ENCODE measurements at places on chromosomes 3 and 15.

DNA sequence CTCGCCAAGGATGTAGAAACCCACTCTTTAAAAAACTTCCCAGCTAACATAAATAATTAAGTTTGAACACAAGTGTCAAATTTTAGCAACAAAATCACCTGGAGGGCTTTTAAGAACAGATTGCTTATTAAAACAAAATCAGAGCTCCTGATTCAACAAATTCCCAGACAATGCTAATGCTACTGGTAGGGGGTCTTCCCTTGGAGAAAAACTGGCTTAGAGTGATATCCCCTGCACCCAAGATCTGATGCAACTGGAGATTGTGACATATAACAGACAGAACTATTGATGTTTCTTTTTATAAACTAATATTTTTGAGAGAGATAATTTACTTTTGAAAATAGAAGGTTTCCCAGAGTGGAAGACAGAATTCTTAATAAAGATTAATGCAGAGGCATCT, 19.9 kb downstream of the IGSF10 start:
- ATAC-seq = no peak

DNA sequence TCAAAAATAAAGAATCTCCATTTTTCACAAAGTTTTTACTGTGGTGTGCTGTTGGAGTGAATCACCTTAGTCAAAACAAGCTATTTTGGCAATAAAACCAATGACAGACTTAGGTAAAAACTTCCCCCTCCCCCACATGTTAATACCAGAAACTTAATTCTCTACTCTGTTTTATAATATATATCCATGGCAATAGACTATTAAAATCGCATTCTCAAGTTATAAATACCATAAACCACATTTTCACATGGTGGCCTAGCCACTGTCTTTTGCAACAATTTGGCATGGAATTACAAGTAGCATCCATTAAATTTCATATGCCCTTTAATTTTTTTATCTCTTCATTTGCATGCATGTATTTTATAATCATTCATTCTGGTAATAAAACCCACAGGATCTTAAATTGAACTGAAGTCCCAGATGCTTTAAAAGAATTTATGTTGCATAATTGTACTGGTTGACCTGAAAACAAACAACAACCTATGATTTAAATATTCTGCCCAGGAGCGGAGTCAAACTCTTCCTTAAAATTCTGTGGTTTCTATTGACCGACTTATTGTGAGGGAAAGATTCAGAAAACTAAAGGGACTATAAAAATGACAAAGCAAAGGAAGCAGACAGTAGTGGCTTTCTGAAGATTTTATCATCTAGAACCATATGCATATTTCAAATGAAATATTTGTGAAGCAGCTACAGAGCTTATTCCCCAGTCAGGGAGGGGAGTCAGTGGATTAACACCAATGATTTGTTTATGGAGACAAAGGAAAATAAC, 229.0 kb upstream of the TBL1XR1 start:
- no peak for ATAC-seq

DNA sequence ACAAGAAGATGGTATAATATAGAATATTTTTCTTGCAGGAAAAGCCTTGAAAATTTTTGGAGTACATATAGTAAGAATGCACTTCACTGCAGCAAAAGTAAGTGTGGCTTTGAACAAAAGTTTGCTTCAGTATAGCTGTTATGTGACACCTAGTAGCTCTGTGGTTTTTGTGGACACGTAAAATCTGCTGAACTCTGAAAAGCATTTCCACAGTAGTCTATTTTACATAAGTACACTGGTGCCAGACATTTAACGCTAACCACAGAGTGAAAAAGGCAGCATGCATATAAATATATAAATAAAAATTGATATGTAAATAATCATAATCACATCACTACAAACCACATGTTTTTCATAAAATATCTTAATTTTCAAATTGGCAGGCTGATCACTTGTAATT, 39.8 kb downstream of the CGGBP1 start:
- no peak for ATAC-seq

- ATAC-seq = no peak
Measured at GRCh38 chr3:143306407-143306806, 186.8 kb downstream of the CHST2 start.

DNA sequence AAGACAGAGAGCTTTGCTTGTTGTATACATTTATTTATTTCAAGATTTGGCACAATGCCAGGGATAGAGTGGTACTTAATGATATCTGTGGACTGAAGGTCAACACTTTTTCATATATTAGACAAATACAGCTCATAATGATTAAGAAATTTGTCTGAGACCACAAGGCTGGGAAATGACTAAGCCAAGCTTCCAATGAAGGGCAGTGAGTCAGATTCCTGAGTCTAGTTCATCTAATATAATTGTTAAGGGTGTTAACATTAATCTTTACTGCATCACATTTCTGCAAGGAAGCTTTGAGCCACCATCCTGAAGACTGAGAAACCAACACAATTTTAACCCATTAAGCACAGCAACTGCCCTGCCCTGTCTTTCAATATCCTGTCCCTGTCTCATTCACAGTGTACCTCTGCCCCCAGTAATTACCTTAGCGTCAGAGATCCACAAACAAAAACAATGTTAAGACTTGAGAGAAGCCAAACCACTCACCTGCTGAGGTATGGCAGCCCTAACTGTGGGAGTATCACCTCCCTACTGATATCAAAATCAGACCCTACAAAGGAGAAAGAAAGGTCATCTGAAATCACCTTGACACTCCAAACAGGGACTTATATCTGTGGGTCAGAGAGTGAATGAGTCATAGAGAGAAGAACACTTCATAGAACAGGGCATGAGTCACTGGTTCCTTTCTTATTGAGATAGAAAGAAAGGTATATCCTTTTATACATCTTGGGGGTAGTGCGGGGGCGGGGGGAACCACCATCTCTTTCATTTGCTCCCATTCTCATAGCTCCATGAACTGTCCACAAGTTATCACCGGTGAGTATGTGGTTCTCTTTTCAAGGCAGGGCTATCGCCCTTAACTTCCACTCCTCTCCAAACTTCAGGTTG, 74.7 kb downstream of the MAGI1 start:
- ATAC-seq = peak; percentile 39

GRCh38 chr3:99866261-99866761, 48.6 kb downstream of the CMSS1 start:
- no peak for ATAC-seq

GRCh38 chr3:71509066-71509465, 74.5 kb downstream of the FOXP1 start:
- ATAC-seq = no peak

DNA sequence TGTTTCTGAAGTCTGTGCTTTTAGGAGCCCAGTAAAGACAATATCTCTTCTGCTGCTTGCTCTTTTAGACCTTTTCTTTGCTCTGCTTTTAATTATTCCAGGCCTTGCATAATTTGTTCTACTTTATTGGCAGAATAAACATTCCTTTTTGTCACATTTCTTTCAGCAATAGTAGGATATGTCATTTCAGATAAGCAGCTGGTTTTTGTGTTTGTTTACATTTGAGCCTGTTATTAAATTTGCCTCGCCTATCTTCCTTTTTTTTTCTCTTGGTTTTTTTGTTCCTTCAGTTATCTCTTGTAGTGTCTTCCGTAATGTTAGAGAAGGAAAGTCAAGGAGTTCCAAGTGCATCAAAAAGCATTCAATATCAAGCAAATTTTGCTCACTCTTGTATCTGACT, 16.4 kb downstream of the ZNF654 start:
- ATAC-seq = no peak

- no peak for ATAC-seq
Measured at GRCh38 chr15:68419301-68420175, 12.4 kb downstream of the ITGA11 start.

DNA sequence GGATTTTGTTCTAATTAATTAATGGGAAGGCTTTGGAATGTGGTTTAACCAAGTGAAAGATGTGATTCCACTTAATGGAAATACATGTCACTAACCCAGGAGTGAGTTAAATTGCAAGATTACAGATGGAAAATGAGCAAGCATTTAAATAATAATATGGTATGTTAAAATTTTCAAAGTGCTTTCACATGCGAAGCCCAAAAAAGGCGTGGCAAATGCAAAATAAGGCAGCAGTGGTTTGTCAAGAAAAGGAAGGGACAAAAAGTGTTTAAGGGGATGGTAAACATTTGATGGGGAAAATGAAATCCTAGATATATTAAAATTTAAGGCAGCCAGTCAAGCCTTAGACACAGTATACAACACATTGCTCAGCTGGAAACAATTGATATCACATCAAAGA, 2.9 kb downstream of the TICRR start:
- no peak for ATAC-seq

DNA sequence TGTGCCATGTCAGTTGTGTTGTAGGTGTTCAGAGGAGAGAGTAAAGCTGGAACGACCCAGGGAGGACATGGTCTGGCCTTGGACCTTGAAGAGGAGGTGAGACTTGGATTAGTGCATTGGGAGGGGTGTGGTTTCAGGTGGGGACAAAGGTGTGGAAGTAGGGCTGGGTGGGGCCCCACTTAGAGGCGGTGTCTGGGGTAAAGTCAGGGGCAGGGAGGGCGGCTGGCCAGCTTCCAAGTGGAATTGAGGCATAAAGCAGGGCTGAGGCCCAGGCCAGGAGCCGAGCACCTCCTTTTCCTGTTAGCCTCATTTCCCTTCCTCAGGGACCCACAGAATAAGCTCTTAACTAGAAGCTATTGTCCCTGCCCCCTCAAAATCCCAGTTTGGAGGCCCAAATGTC, 36.2 kb upstream of the FLNB start:
- ATAC-seq = no peak

GRCh38 chr3:69490971-69491370, 105.1 kb upstream of the FRMD4B start:
- no peak for ATAC-seq

DNA sequence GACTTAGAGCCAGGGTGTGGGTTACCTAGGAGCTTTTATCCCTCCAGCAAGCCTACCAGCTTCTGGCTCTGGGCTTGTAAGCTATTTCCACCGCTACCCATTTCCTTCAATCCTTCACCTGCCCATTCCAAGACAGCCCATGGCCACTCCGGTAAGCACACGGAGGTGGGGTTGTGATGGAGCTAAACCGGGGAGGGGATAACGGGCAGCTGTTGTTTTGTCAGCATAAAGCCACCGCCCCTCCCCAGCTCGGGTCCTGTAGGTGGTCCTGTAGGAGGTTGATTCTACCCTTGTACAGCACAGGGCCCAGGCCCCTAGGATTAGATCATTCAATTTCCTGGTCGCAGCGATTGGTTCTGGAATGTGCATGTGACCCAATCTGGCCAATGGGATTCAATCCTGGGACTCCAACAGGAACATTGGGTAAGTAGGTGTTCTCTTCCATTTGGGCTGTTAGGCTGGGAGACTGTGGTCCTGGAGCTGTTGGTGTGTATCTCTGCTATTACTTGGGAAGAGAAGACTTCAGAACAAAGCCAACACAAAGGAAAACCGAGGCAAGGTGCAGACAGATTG, 150.6 kb downstream of the RAB11A start:
- ATAC-seq = no peak

- no peak for ATAC-seq
Measured at GRCh38 chr15:100690795-100691158, 88.4 kb downstream of the ASB7 start.

GRCh38 chr3:20225769-20226168, 39.8 kb upstream of the SGO1 start:
- no peak for ATAC-seq

DNA sequence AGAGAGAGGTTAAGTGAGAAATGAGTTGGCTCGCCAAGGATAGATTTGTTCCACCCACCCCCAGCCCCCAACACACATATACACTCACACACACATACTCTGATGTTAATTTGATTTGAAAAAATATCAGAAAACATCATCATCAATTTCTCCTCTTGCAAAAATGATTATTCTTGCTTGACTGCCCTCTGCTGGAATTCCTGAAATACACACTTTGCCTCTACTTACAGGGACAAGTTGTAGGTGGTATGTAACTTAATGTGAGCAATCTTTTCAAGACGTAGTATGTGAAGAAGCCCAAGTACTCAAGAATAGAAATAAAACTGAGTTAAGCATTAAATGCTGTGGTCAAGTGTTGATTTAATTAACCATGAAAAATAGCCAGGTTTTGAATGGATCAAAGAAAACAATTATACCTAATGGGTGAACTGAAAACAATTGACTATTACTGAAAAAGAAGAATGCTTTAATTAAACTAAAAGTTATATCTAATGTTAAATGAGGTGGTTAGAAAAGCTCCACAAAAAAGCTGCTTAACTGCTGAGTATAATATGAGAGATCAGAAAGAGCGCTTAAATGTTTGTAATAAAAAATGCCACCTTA, 46.6 kb upstream of the MDFIC2 start:
- no peak for ATAC-seq

GRCh38 chr15:96736384-96736783, 405.9 kb downstream of the NR2F2 start:
- ATAC-seq = no peak

- ATAC-seq = no peak
Measured at GRCh38 chr3:168881804-168882203, 781.7 kb downstream of the MECOM start.

DNA sequence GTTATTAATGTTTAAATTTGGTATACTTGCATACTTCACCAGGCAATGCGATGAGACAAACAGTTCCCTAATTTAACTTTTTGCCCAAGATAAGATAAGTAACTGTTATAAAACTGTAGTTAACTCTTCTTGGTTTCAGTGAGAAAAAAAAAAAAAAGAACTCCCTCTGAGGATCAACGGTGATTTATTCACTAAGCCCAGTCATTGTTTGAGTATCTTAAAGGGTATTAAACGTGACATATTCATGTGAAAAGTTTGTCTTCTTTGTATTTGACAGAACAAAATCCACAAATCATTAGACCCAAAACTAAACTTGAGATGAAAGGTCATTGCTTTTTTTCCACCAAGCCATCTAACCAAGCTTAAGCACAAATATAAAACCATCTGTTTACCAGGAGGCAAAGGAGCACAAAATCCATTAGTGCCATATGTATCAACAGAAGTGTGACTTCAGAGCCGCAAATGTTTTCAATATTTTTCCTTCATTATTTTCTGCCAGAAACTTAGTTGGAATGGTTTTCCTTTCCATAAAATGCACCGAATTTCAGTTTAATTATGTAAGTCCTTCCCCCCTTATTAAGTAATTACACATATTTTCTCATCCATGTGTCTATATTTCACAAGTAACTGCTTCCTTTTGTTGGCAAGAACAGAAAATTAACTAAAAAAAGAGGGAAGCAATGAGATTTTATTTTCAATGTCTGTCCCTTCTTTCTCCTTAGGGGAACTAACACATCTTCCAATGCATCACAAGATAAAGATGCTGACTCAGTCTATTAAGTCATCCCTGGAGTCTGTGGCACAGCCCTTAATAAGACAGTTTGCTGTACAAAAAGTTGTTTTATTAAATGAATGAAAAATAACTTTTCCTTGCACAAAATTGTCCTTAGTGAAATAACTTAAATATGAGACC, 92.2 kb upstream of the RAP2B start:
- no peak for ATAC-seq

DNA sequence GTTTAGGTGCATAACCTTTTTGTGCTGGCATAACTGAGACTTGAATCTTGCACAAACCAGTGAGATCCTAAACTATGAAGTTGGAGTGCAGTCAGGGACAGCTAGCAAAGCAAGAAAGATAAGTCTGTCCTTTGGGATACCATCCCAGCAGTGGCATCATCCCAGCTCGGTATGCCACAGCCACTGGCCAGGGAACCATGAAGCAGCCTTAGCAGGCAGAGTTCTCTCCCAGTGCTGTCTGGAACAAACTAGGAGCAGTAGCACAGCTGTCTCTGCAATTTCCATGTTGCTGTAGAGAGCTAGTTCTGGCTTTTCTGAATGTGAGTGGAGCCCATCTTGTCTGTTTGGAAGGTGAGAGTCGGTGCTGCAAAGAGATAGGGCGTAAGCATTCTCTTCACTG, 130.3 kb downstream of the DTWD1 start:
- no peak for ATAC-seq

GRCh38 chr15:87777054-87777561, 479.4 kb downstream of the NTRK3 start:
- ATAC-seq = no peak

GRCh38 chr3:132218817-132219755, 98.1 kb upstream of the ACP3 start:
- no peak for ATAC-seq
